ENCODE measurements at places on chromosomes 6 and 20.
A peak's percentile ranks its signal among the peaks of the same experiment; 100 is the strongest.

DNA sequence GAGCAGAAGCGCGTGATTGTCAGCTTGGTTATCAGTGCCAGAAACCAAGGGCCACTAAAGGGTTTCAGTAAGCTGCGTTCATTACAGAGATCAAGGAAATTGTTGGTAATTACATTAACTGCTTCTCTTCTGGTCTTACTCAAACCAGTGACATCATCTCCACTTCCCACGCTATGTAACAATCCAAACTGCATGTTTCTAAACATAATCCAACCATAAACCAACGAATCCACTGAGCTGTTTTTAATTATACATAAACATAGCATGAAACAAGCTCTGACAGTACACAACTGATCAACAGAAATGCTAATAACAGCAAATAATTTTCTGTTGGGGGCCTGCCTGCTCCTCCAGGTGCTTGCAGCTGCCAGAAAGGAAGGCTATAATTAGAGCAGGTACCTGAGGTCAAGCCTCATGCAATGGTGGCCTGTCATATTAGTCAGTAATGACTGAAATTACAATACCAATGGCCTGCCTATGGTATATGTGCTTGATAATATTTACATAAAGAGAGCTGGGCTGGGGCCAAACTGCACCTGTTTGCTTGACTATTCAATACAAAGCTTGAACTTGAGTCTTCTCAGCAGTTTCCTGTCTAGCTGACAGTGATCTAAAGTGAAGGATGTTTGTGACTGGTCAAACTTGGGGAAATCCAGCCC lies 40.1 kb downstream of the ILRUN start:
- DNase-seq, result peak; percentile 70

- DNase-seq, result peak; percentile 89
These were observed 97.4 kb downstream of the SASH1 start for GRCh38 chr6:148440016-148440415.

GRCh38 chr6:159194421-159194820 lies 25.2 kb downstream of the FNDC1 start:
- no peak for DNase-seq

DNA sequence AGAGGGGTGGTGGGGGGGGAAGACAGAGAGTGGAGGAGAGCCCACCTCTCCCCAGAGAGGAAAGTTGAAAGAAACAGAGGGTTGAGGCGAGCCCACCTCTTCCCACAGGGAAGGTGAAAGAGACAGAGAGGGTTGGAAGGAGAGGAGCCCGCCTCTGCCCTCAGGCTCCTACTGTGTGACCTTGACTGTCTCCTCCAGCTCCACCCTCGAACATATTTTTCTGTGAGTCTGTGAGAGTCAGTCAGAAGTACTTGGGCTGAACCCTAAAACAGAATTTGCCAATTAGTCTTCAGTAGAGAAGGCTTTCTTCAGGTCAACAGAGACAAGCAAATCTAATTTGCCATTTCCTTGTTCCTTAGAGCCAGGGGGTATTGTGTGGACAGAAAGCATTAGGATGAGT lies 153.7 kb upstream of the SNX9 start:
- no peak for DNase-seq

DNA sequence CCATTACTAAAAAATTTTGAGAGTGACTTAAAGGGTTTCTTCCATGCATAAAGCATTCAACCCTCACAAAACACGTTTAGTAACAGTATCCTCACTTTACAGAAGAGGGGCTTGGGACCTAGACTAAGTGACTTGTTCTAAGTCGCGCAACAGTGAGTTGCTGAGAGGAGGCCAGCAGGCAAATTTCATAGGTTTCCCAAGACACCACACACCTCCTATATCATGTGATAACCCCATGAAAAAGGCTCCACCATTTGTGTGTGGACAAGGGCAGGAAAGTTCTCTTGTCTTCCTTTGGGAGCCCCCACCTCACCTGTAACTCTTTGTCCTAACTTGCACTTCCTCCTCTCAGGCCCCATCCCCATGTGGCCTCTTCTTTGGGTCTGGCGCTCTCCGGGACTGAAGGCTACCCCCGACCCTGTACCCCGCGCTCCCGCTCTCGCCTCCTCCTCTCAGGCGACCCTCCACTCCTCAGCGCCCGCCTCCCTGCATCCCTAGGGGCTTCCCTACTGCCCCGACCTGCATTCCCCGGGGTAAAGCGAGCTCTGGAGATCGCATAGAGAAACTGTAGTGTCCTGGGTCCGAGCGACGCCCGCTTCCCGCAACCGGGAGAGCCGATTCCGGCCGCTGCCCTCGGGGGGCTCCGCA lies 392 bp downstream of the PSMB8 start:
- DNase-seq, result peak; percentile 33

GRCh38 chr6:105370351-105370750 lies 32.5 kb downstream of the PREP start:
- DNase-seq, result no peak

DNA sequence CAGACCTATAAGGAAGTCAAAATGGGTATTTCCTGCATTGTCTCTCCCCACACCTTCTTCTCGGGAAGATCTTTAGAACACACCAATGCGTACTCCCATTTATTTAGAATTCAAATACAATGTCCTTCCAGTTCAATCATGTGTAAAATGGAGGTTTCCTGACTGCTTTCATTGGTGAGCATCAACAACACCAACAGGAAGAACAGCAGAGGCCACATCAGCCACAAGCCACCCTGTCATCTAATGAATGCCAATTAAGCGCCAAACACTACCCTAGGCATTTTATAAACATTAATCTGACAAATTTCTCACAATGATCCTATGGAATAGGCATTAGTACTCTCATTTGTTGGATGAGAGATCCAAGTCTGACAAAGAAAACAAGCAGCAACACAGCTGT lies 68.4 kb upstream of the SMLR1 start:
- DNase-seq, result no peak

- no peak for DNase-seq
These were observed 6.8 kb downstream of the TCF21 start for GRCh38 chr6:133895573-133896343.

DNA sequence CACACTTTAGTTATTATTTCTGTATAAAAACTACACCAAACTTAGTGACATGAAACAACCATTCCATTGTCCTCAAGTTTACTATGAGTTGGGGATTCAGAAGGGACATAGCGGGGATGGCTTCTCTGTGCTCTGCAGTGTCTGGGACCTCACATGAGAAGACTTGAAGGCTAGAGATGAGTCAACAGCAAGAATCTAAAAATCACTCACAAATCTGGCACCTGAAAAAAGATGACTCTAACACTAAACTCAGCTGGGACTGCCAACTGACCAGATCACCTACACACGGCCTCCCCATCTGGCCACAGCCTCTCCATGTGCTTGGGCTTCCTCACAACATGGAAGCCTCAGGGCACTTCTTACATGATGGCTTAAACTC lies 63.0 kb upstream of the EYA2 start:
- DNase-seq, result no peak

GRCh38 chr6:43081043-43081442 lies 4.9 kb downstream of the PTK7 start:
- DNase-seq, result no peak

DNA sequence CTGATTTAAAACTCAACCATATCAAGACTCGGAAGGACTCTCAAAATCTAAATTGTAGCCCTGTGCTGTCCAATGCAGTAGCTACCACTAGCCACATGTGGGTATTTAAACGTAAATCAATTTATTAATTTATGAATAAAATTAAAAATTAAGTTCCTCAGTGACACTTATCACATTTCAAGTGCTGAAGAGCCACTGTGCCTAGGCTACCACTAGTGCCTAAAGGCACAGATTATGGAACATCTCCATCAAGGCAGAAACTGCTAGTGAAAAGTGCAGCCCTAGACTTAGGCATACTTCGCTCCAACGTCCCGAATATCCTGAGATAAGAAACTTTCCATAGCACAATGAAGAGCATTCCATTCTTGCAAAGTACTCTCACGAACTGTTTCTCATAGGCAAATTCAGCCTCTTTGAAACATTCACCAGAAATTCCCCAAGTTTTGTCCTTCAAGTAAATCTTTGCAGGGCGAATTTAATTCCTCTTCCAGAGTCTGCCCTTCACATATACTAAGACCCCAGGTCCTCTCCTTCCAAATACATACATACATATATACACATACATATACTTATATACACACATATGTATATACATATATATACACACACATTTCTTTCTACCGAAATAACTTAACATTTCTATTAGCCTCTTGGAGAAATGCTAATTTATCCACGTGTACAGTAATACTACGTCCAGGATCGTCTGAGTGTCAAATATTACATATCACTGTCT lies 1.3 kb downstream of the SUPT3H start:
- DNase-seq, result no peak

DNA sequence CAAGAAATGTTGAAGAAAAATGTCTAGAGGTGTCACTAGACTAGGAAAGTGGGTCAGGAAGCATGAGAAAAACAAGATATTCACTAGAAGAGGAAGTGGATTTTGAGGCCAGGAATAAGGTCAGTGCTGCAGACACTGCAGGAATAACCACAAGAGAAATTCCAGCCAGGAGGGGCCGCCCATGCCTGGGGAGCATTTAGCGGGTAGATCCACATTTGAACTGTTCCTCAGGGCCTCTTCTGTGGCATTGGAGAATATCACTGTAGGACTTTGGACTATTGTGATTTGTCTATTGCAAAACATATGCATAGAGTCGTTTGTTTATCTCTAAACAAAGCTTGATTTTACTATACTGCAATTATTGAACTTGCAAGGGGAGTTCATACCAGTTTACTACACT lies 49.6 kb upstream of the CCDC28A start:
- DNase-seq, result peak; percentile 67

DNA sequence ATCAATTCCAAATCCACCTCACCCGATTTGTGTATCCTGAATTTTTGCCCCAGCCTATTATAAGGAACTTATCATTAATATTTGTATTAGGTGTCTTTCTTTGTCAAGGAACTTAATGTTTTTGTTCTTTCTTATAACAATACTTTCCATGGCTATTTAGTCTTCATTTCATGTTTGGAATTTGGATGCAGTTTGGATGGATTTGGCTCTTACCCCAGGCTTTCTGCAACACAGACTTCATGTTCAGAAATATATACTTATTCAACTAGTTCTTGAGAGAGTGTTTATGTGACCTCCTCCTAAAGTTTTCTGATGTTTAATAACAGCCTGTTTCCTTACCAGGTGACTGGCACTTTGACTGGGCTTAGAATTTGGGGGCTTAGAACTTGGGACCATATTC lies 35.9 kb upstream of the TOX2 start:
- DNase-seq, result no peak

DNA sequence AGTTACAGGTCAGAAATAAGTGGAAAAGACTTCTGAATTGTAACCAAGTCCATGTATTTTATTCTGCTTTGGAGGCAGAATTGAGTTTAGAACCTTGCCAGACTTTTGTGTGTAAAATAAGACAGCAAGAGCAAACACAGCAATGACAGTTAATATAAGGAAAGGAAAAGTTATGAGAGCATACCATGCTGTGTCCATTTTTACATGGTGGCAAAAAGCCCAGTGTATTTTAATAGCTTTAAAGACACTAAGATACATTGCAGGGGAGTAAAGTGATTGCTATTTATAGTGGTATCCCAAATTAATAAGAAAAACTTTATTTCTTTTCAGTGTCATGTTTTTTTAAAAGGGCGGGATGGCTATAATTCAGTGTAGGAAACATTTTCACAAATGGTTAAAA lies 45.2 kb downstream of the CDC5L start:
- no peak for DNase-seq

DNA sequence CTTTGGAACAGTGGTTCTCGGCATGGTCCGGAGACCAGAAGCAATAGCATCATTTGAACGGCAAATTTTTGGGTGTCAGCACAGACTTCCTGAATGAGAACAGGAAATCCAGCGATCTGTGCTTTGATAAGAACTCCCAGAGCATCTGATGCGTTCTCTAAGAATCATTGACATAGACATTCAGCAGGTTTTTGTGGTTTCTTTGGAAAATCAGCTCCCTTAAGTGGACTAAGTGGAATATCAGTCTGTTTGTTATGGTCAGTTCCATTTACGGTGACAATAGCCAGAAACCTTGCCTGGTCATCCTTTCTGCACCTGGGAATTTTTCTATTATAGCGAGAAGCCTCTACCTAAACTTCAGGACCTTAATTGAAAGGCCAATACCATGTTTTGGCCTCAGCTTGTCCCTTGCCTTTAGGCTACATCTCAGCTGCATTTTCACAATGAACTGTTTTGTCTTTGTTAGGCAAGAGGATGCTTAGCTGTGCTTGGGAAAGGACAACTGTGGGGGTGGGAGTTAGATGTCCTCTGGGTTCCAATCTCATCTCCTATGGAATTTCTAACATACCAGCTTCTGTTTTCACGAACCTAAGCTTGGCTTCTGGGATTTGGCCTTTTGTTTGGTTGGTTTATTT lies 299.7 kb downstream of the CDKAL1 start:
- no peak for DNase-seq

DNA sequence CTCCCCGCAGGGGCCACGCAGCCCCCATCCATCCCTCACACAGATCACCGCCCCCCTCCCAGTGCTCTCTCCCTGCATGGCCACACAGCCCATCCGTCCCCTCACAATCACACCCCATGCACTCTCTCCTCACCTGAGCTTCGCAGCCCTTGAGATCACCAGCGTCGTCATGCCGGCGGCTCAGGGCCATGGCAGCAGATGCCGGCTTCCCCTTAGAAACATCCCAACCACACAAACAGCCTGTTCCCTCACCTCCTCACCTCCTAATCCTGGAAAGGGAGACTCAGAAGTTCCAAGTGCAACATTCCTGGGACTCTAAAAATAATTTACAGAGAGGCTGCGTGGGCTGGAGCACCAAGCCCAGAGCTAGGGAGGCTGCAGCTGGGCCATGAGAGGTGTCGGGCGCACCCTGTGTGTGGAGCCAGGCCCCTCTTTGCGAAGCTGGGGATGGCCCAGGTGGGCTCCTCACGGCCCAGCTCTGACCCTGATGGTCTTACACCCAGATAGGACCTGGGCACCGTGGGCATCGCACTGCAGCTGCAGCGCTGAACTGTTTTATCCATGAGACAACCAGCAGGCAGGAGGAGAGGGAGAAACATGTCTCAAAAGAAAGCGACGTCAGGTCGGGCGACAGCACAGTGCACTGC lies 125.3 kb downstream of the DLL1 start:
- DNase-seq, result no peak

DNA sequence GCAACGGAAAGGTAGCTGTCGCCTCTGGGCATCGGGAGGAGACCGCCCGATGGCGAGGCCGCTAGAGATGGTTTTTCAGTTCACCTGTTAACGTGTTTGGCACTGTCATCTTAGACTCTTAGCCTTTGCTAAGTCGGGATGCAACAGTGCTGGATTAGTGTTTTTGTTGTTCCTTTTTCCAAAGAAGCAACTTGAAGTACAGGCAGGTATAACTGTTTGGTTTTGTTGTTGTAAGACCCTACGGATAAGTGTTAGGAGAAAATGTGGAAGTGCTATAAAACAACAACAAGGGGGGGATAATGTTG lies 723 bp downstream of the MANEA start:
- DNase-seq, result peak; percentile 15

All from MV-4-11 (cell line).